ENCODE measurements at places on chromosomes 5 and 9.
A peak's percentile ranks its signal among the peaks of the same experiment; 100 is the strongest.

- DNase-seq = no peak
Measured at GRCh38 chr9:135879237-135879601, 28.1 kb downstream of the CAMSAP1 start.

- DNase-seq = peak; percentile 2
Measured at GRCh38 chr9:135665795-135666189, 2.7 kb downstream of the LCN9 start.

- no peak for DNase-seq
Measured at GRCh38 chr5:115844321-115844817, 2.6 kb downstream of the AP3S1 start.

DNA sequence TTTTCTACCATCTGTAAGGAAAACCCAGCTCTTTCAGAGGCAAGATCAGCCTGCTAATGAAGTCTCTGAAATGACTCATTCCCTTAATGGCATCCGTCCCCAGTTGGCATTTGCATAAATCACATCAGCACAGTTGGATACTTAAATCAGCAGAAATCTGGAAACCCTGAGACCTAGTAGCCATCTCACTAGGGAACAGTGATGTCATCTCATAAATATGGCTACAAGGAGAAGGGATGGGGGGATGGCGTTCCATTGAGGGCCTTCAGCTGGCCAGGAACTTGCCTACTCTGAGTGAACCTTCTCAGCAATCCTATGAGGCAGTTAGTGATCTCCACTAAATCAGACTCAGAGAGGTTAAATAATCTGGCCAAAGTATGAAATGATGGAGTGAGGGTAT is 81.8 kb downstream of the CMYA5 start:
- DNase-seq = peak; percentile 11

GRCh38 chr5:154311362-154311761 is 120.8 kb downstream of the GALNT10 start:
- DNase-seq = no peak

DNA sequence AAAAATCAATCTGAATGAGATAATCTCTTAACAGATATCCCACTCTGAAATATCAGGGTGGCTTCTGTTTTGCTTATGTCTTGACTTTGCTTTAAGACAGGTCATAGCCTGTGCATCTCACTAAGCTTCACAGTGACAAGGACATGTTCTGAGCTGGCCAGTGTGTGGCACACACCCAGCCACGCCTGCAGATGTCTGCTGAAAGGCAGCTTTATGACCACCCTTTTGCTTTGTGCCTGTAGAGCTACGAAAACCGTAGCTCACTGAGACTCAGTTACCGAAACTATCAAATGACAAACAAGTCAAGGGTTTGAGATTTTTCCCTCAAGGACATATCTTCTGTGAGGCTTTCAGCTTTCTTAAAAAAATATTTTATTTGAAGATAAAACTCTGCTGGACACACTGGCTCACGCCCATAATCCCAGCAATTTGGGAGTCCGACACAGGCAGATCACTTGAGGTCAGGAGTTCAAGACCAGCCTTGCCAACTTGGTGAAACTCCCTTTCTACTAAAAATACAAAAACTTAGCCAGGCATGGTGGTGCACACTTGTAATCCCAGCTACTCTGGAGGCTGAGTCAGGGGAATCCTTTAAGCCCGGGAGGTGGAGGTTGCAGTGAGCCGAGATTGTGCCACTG is 233.2 kb downstream of the SPATA31A1 start:
- peak; percentile 1 for DNase-seq

DNA sequence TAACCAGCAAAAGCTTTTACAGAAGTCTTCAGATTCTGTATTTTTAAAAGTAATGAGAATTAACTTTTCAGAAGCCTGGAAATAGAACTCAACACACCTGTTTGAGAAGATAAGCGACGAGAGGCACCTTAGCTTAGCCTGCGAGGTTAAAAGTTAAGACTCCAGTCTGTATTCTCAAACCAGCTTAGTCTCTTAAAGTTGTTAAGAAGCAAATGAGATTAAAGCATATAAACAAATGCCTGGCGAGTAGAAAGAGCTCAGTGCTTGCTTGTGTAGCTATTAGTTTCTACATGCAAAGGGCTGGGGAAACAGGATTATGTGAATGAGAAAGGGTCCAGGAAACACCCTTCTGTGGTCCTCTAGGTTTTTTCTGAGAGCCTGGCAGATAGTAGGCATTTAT is 51.7 kb downstream of the MTAP start:
- no peak for DNase-seq
